Cardiac septum (tissue), 1 donor: ENCODE measurements at places on chromosomes 1 and 21. TPM values are rescaled to one million over a fixed set of nuclear protein-coding genes. Genes with fewer than 3 reads are reported as not detected.

DNA sequence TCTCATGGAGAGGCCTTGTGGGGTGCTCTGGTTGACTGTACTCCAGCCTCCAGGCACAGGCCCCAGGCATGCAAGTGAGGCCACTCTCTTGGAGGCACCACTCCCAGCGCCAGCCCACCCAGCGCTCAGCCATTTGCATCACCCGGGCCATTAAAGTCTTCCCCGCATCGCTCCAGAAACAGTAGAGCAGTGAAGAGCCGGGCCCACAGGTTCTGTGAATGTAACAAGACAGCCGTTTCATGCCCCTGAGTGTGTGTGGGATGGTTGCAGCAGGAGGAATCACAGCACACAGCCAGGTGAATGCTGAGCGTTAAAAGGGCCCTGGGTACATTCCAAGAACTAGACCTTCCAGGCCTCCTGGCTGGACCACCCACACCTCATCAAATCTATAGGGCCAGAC lies 19.0 kb upstream of the CD2 start:
- no peak for DNase-seq

CELA3A gene
- total RNA-seq, result not detected

NR5A2 gene
- 0.89 TPM for total RNA-seq

REN gene
- total RNA-seq, result not detected

FGR gene
- total RNA-seq, result 3.8 TPM

GRCh38 chr1:111882559-111882958 lies 106.9 kb downstream of the KCND3 start:
- DNase-seq, result no peak

FMOD gene
- total RNA-seq, result 66.0 TPM

- DNase-seq, result no peak
These were observed 72.2 kb upstream of the DPT start for GRCh38 chr1:168801032-168801745.
